ENCODE measurements at places on chromosomes 3 and 15.

GRCh38 chr3:78322780-78323179 is 1282.9 kb downstream of the ROBO2 start:
- DNase-seq = no peak

DNA sequence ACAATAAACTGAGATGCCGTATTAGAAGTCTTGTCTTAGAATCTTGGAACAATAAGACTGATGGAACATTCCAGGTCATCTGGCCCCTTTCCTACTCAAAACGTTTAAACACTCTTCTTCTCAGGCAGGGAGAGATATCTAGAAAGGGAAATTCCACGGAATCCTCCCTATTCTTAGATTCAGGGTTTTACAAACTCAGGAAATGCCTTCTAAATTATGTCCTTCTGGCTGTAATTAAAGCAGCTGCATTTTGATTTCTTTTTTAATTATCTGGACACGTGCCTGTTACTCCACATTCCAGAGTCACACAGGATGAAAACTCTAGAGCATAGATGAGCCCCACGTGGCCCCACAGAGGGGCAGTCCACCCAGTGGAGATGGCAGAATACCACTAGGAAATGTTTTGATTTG is 41.5 kb upstream of the MTMR10 start:
- DNase-seq = no peak

DNA sequence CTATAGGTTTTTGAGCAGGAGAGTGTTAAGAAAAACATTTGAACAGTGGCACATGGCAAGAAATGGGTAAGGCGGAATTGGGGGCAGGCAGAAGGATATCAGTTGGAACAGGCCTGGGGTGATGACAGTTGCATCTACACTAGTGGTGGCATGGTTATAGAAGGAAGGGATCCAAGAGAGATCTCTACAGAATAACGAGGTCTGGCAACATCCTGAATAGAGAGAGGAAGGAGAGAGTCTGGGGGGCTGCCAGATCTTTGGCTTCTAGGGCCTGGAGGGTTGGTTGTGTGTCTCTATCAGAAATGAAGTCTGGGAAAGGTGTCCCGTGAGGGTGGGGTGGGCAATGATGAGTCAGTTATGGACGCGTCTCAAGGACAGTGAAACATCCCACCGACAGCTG is 26.3 kb downstream of the FSTL1 start:
- DNase-seq = no peak

DNA sequence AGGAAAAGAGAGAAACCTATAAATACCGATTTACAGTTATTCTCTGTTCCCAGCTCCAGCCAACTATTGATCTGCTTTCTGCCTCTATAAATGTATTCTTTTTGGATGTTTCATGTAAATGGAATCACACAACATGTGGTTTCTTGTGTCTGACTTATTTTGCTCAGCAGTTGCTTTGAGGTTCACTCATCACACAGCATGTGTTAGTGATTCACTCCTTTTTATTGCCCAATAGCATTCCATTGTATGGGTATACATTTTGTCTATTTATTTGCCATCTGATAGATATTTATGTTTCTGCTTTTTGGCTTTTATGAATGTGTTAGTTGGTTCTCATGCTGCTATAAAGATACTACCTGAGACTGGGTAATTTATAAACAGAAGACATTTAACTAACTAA is 23.6 kb downstream of the CCR1 start:
- no peak for DNase-seq

DNA sequence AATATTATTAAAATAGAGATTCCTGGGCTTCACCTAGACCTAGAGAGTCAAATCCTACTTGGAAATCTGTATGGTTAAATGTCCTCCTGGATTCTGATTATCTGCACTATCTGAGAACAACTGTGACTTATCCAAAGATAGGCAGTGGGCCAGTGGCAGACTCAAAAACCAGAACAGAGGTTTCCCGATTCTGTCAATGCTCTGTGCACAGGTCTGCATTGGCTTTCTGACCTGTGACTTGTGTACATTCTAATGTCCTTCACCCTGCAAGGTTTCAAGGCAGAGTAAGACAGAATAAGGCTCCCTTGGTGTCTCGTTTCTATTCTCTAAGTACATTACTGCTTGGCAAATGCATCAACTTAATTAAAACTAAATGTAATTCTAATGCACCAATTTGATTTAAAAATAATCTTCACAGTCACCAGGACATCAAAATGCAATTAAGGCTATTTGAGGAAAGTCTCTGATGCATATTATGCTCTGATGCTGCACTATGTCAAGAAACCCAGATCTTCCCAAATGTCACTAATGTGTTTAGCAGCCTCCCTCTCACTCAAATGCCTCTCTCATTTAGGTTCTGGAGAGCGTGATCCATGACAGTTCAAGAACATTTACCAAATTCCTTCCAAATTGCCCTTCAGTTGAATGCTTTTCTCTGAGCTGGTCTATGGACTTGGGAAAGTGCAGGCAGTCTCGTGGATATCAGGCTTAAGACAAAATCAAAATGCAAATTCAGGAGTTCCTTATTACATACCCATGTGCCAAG is 140.1 kb downstream of the STAC start:
- no peak for DNase-seq
